ENCODE measurements at places on chromosomes 5 and 9. TPM values are rescaled to one million over a fixed set of nuclear protein-coding genes. Genes with fewer than 3 reads are reported as not detected.

- no peak for DNase-seq
Observed at GRCh38 chr5:133439859-133440258, 172.5 kb downstream of the FSTL4 start.

DNA sequence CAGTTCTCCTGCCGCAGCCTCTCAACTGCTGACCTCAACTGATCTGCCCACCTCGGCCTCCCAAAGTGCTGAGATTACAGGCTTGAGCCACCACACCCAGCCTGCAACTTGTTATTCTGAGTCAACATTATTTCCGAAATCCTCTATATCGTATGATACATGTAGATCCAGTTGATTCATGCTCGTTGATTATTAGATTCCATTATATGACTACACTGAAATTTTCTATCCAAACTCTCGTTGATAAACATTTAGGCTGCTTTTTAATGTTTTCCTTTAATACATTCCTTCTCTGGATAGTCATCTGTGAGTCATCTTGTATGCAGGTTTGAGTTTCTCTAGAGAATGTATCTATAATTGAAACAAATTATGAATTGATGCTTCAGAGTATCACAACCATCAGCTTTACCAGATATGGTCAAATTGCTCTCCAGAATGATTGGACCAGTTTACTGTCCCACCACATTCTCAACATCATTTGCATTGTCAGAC is 4.1 kb downstream of the CDK7 start:
- DNase-seq, result peak; percentile 68

DNA sequence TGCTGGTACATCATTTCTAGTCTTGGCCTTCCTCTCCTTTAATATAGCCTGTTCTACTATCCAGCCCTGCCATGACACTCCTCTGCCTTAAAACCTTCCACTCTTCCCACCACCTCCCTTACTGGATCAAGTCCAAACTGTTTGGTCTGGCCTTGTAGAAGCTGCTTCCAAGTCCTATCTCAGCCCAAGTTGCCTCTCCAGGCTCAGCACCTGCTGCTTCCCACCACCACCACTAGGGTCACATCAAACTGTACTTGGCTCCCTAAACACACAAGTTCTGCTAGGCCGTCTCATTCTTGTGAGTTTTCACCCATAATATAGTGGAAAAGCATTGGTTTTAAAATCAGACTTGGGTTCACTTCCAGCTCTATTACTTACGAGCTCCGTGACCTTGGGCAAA is 1.4 kb downstream of the NDUFA8 start:
- DNase-seq, result peak; percentile 49

- peak; percentile 77 for DNase-seq
Observed at GRCh38 chr9:37422289-37423104, at the start of gene GRHPR. TSS of gene GRHPR (plus strand) at chr9:37422696. CDS start at chr9:37422751, 55 bp downstream.

- DNase-seq, result no peak
Observed at GRCh38 chr5:140881889-140882590, at the start of gene PCDHA13. TSS of gene PCDHA13 (plus strand) at chr5:140882124. CDS start at chr5:140882269, 145 bp downstream.

GRCh38 chr9:27618066-27618465 is 44.8 kb upstream of the C9orf72 start:
- DNase-seq, result no peak

DNA sequence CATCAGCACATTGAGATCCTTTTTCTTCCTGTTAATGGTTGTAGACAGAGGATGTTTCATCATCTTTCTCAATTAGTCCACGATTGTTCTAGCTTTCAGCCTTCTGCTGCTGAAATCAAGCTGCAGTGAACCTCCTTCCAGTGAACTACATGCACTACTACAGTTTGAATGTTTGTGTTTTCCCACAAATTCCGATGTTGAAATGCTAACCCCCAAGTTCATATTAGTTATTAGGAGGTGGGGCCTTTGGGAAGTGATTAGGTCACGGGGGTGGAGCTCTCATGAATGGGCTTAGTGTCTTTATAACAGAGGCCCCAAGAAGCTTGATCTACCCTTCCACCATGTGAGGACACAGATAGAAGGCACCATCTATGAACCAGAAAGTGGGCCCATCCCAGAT is 32.9 kb downstream of the NSG2 start:
- DNase-seq, result no peak

DNA sequence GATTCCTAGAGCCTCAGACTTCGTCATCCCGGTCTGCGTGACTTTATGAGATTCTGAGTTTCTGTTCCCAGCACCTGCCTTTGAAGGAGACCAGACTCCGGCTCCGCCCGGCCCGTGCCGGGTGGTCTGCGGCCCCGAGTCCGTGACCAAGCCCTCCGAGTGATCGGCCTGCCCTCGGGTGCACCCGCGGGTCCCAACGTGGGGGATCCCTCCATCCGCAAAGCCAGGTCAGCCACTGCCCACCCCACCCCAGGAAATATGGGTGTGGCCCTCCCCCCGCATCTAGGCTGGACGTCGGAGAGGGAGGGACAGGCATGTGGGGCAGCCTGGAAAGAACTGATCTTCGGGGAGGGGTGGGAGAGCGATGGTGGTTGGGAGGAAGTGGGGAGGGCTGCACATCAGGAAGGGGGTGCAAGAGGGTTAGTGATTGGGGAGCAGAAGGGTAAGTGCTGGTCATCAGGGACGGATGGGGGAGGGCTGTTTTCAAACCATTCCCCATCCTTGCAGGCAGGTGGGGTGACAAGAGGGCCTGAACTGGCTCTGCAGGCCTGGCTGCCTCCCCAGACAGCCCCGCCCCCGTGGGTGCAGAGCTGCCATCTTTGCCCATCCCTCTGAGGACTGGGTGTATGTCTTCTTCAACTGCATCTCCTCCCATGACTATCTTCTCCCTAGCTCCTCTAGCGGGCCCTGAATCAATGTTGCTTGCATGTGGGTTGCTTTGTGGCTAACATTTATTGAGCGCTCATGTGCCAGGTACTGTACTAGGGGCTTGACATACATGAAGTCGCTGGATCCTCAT is 747 bp downstream of the LRSAM1 start:
- peak; percentile 54 for DNase-seq

DNA sequence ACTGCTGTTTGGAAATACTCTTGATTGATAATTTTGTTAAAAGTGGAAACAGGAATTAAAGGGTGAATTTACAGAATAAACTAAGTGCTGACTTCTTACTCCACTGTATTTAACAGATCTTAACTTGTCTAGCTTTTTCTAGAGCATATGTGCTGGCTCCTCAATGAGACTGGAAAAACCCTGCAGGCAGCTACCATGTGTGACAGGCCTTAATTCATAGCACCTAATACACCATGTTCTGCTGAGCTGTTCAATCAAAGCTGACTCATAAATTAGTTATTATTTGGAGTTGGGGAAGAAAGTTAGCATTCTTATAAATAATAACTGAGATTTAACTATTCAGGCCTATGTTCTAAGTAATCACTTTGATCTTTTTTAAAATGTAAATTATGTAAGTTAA is 29.4 kb downstream of the CTNNAL1 start:
- DNase-seq, result no peak

DNA sequence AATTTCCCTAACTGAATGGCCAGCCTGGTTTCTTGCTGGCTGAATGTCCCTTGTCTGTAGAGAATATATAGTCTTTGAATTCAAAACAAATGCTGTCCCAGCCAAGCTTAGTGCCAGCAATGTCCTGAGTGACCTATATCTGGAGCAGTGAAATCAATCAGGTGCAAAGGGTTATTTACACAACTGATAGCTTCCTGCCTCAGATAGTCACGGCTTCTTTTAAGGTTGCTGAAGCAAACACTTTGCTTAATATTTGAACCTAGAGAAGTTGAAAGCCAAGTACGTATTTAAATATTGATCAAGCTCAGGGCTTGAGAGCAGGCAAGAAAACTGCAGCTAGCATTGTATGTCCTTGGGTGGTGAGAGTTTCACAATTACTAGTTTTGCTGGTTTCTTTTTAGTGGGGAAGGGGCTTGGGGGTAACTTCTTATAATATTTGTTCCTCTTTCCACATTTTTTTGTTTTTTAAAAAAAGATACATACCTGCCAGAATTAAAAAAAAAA is 2.0 kb upstream of the ARHGEF28 start:
- DNase-seq, result no peak

GRCh38 chr5:158014372-158014771 is 155.4 kb upstream of the CLINT1 start:
- DNase-seq, result no peak

GRCh38 chr9:93043122-93043521 is 15.4 kb upstream of the SUSD3 start:
- DNase-seq, result no peak

GRCh38 chr5:35438786-35439185 is 178.9 kb upstream of the SPEF2 start:
- DNase-seq, result no peak

DNA sequence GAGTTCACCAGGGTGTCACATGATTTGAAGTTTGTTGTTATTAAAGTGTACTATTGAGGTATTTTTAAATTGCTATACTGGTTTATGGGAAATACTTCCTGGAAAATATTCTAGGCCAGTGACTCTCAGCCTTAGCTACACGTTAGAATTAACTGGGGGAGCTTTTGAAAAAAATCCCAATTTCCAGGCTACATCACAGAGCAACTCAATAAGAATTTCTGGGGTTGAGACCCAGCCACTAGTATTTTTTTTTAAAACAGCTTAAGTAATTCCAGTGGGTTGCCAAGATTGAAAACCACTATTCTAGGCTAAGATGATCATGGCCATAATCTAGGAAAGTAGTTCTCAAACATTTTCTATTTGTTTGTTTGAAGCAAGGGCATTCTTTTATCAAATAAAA is 142.9 kb upstream of the GRIA1 start:
- DNase-seq, result no peak

GRCh38 chr9:132743931-132744479 is 73.7 kb downstream of the GTF3C4 start:
- DNase-seq, result no peak

GRCh38 chr5:148805326-148806290 is 20.8 kb upstream of the ADRB2 start:
- peak; percentile 45 for DNase-seq

GRCh38 chr5:147436596-147436995 is 73.3 kb downstream of the DPYSL3 start:
- no peak for DNase-seq

- peak; percentile 66 for DNase-seq
Observed at GRCh38 chr9:134592018-134592818, 49.4 kb upstream of the COL5A1 start.

GRCh38 chr9:116196806-116197205 is 43.2 kb downstream of the PAPPA start:
- DNase-seq, result peak; percentile 15

GRCh38 chr9:6054280-6055099 is 39.1 kb upstream of the RANBP6 start:
- DNase-seq, result peak; percentile 62

DNA sequence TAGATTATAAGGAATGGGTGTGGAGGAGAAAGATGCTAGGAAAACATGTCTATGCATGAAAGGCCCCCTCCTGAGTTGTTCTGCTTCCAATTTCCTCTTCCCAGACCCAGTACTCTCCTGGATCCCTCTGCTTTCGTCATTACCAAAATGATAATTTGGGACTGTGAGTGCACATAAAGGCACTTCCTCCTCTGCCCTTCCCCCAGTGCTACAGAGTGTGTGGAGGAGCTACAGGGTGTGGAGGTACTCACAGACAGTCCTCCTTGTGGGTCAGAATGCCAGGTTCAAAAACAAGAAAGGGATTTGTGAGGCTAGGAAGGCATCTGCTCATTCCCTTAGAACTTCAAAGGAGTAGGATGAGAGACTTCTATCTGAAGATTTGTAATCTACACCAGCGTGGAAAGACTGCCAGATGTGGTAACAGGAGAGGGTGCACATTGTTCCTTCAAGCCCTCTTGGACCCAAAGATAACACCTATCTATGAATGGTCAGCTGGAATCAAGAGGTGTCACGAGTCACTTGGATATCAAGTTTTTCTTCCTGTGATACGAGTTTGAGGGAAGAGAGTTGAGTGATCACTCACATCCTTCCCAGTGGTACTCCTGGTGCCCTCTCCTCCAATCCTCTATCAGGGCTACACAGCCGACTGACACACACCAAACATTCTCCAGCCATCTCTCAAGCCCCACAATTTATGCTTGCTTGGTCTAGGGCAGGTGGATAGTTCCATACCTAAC is 201.1 kb downstream of the EPB41L4A start:
- no peak for DNase-seq

- peak; percentile 42 for DNase-seq
Observed at GRCh38 chr5:55407059-55407684, 99.4 kb downstream of the MTREX start.

DNA sequence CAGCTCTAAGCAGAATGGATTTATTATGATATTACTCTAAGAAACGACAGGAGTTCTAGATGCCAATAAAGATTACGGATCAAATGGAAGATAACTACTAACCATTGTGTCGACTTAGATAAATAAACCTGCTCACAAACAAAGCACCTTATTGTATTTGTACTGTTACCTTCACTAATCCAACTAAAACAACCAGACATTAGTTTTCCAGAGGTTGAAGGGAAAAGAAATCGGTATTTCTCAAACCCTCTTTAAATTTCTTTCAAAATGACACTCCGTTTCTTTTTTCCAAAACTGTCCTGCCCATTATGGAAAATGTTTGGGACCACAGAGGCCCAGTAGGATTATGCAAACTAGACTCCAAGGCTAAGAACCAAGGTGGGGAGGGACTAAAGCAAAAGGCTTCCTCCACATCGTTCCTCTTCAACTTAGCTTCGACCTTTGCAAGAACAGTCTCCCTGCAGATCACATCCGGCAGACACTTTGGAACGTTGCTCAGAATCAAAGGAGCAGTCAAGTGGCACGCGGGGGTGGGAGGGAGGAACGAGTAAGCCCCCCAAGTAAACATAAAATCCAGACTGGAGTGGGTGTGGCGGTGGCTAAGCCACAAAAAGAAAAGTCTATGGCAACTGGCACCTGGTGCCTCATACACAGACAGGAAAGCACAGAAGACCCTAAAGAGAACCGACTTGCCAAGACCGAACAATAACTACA is 2.7 kb downstream of the MLLT3 start:
- no peak for DNase-seq

GRCh38 chr9:11366585-11367129 is 753.9 kb upstream of the PTPRD start:
- no peak for DNase-seq

DNA sequence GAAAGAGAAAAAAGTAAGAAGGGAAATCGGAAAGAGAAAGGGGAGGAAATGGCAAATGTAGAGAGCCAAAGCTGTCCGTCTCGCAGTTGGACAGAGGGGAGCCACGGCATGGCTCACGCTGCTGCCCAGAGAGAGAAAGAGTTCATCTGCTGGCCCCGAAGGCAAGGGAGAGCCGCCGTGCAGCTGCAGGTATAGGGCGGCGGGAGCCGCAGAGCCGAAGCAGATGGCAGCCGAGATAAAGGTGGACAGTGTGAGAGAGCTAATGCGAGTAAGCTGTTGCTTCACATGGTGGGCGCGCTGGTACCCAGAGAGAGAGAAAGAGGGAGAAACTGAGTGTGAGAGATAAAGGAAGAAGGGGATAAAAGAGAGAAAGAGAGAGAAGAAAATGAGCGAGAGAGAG is 188.4 kb upstream of the PPP1R26 start:
- DNase-seq, result no peak

Gene IFNA21
- not detected for total RNA-seq

Gene CCNJL
- 2.7 TPM for total RNA-seq

Gene CDH9
- total RNA-seq, result not detected

Gene SOX30
- total RNA-seq, result not detected

Gene SIL1
- total RNA-seq, result 37.0 TPM

Gene ERBIN
- 46.1 TPM for total RNA-seq

Gene LRRC19
- total RNA-seq, result not detected

Gene CTNND2
- not detected for total RNA-seq

Gene SH3GL2
- not detected for total RNA-seq

Gene MSMP
- total RNA-seq, result not detected

Gene HMGCS1
- 17.6 TPM for total RNA-seq

All from LHCN-M2 (cell line).